Vagina (tissue), 2 donors: ENCODE measurements at places on chromosomes 6 and 20.

GRCh38 chr20:51578145-51578459, 35.6 kb upstream of the NFATC2 start:
- no peak for DNase-seq

DNA sequence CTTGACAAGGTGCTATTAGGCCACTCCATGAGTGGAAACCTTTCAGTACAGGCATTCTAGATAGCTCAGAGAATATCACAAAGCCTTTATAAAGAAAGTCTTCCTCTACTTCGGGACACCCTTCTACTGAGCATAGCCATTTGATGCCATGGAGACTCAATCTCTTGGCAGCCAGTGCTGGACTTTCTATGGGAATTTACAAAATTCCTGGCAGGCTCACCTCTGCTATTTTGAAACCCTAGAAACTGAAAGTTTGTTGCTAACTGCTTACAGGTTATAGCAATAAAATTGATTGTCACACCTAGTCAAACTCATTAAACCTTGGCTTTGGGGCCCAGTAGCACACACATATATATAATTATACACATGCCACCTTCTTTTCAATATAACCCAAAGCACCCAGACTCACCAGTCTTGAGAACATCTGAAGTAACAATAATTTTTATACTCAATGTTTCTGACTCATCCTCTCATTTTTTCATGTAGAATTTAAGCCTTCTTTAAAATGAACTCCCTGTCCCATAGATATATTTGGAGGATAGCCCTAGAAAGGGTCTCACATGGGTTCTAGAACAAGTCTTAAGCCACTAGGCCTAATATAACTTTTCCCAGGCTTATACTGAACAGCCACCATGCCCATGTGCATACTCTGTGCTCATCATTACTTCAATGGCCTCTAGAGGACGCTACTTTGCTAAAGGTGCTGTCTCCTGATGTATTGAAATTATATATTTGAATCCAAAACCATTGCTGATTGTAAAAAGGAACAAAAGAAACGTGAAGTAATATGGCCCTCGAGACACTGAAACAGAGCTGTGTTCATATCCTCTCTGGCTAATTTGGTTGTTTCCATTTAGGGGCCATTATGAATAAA, 368.1 kb upstream of the MARCKS start:
- no peak for DNase-seq

GRCh38 chr6:166435574-166435973, 52.8 kb upstream of the MPC1 start:
- DNase-seq = no peak

DNA sequence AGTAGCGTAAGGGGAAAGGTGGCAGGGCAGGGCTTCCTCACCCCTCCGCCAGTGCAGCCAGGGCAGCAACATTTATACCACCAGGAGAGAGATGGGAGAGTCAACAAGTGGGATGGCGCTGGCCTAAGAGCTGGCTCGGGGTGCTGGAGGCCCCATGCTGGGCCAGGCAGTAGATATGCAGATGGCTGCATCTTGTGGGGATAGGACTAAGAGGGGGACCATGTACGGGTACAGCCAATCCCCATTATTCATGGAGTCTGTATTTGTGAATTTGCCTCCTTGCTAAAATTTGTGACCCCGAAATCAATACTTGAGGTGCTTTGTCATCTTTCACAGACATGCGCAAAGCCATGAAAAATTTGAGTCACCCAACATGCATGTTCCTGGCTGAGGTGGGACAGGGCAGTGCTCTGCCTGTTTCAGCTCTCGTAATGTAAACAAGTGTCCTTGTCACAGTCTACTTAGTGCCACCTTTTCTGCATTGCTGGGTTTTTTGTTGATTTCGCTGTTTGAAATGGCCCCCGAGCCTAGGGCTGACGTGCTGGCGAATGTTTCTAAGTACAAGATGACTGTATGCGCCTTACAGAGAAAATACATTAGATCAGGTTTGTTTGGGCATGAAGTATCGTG, 27.5 kb upstream of the TAF8 start:
- no peak for DNase-seq

DNA sequence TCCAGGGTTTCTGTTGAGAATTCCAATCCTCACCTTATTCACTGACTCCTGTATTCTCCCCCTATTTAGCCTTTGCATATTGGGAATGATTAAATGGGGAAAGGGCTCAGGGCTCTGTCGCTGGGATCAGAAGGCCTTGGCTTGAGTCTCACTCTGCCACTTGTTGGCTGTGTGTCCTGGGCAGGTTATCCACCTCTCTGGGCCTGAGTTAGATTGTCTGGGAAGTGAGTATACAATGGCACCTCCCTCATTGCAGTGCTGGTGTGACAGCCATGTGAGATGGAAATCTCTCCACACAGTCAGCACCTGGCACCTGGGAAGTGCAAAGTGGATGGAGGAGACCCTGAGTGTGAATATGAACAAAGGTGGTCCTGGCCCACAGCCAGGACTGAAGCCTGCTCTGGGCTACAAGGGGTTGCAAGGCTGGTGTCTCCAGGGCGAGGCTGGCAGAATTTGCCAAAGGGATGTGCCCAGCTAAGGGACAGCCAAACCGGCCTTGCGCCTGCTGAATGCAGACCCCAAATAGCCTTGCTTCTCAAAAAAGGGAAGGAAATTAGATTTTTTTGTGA, 200.0 kb upstream of the PMEPA1 start:
- DNase-seq = no peak

GRCh38 chr20:20267685-20268370, 100.1 kb upstream of the INSM1 start:
- no peak for DNase-seq

GRCh38 chr6:4967301-4968030, 36.4 kb downstream of the RPP40 start:
- DNase-seq = no peak

GRCh38 chr6:95230071-95230740, 347.1 kb upstream of the MANEA start:
- no peak for DNase-seq

DNA sequence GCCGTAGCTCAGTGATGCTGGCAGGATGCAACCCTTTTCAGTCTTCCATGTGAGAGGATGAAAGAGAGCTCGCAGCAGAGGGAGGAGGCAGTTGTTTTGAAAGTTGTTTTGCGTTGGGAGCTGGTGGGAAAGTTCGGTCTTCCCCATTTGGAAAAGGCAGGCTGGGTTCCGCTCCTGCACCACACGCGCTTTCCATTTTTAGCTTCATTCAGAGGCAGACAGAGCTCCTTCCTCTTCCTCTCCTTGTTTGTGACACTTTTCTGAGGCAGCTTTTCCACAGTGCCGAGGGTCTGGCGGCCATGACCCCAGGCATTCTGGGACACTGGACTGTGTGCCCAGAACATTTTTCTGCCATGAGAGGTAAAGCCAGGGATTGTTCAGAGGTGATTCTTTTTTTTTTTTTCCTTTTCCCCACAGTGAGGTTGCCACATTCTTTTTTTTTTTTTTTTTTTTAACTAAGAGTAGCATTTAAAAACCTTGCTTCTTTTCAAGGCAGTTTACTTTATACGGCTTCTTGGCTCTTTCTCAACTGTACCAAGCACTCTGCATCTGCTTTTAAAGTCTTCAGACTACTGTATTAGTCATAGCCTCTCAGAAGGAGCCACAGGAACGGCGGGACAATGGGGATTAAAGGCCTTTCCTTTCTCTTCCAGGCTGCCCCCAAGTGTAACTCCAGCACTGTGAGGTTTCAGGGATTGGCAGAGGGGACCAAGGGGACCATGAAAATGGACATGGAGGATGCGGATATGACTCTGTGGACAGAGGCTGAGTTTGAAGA, 1.6 kb downstream of the PRDM1 start:
- DNase-seq = no peak

DNA sequence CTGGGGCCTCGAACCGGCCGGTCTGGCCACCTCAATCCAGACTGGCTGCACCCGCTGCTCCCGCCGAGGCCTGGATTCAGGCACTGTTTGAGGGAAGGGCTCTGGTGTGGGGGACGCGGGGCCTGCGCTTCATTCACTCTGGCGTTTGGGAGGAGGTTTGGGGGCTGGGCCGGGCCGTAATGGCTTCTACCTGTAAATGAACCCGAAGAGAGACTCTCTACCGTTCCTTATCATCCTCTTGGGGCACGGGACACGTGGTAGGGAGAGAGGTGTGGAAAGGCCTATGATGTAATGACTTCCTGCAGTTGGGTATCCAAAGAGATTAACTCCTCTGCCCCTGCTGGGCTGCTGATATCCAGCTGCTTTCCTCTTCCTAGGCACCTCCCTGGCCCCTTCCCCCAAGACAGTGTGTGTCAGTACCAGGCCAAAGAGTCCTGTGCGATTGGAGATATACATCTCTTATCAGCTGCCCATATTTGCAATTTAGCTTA, 1.8 kb downstream of the FOXO3 start:
- DNase-seq = no peak

DNA sequence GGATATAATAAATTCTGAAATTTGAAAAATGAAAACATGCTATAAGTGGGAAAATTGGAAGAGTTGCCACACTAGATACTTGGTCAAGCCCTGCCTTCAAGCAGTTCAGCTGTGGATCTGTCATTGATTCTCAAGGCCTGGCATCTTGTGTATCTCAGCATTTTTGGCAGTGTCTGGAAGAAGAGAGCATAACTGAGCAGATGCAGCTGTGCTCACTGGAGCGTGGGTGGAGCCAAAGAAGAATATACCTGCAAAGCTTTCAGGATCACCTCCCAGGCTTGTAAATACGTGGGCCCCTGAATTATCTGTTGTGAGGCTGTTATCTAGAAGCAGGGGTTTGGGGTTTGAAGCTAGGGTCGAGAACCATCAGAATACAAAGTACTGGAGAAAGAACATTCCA, 31.3 kb upstream of the CHD6 start:
- DNase-seq = no peak

DNA sequence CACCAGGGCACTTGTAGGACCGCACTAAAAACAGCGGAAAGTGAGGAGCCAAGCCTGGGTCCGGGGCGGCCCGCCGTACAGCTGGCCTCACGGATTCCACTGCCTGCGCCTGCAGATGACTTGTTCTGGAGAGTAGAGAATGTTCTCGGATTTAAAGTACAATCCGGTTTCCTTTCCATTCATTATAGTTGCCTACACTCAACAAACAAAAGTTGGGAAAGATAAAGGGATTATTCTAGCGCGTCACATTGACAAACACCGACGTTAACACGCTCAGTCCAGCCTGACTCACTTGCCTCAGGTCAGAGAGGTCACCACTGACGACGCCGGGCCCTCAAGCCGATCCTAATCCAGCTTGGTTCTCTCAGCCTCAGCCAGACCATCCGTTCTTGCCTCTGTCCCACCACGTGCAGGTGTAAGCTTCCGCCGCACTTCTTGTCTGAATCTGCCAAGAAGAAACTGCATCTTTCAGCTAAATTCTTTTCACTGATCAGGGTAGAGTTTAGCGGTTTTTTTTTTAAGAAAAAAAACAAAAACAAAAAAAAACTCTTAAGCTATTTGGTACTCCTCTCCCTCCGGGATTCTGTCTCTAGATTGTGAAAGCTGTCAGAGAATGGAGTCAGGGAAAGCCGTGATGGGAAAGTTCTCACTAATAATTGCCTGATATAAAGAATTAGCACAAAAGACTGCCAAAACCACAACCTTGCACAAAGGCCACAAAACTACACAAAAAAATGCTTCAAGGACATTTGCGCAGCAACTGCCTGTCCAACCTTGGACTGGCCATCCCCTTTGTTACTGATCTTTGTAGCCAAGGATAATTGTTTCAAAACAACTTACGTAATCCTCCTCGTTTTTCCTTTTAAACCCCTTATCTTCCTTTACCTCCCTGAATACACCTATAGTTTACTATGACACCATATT, 1.1 kb upstream of the PHF10 start:
- peak; percentile 89 for DNase-seq

DNA sequence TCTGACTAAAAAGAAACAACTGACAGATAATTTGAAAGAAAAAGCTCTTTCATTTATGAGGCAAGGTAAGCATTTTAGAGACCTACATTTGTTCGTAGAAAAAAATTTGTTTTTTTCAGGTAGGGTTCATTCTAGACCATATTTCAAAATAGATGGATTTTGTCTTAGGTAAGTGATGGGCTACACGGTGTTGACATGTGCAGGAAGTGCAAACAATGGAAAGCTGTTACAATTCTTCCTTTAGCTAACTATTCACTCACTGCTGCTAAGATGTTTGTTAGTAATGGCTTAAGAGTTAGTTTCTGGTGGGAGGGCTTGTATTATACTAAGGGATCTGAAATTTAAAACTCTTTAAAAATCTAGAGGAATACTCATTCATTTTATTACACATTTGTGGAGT, 96.7 kb downstream of the CD109 start:
- no peak for DNase-seq

DNA sequence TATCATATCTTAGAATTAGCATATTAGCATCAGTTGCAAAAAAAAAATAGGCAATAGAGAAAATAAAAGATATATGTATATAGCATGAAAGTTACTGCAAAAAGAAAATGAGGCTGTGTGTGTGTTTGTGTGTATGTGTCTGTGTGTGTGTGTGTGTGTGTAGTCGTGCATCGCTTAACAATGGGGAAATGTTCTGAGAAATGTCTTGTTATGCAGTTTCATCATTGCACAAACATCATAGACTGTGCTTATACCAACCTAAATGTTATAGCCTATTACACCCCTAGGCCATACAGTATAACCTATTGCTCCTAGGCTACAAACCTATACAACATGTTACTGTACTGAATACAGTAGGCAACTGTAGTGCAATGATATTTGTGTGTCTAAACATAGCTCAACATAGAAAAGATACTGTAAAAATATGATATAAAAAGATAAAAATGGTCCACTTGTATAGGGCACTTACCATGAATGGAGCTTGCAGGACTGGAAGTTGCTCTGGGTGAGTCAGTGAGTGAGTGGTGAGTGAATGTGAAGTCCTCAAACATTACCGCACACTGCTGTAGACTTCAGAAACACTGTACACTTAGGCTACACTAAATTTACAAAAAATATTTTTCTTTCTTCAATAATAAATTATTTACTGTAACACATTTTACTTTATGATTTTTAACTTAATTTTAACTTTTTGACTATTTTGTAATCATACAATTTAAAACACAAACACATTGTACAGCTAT, 805.1 kb downstream of the KIF16B start:
- DNase-seq = no peak

DNA sequence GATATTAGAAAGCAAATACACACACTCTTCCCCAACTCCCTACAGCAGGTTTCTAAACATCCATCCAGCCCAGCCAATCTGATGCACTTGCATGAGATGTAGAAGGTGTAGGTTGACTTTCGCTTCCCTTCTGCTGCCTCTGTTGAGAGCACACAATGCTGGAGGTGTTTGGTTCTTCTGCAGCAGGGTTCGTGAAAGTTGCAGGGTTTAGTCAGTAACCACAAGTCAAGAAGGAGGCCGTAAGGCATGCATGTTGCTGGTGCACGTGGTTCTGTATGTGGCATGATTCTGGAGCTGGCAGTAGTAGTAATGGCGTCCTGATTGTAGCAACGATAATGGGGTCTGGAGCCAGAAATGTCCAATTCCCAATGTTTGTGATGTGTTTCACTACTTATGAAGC, 53.0 kb downstream of the DEK start:
- no peak for DNase-seq

- no peak for DNase-seq
Measured at GRCh38 chr6:134508862-134509498, 191.1 kb upstream of the SGK1 start.

GRCh38 chr20:60054716-60055634, 96.8 kb downstream of the CDH26 start:
- DNase-seq = no peak
